Suppressor macrophage (primary cell): ENCODE measurements at places on chromosomes 3 and 15.

GRCh38 chr15:71106802-71107500 is 8.3 kb upstream of the THSD4 start:
- peak; percentile 51 for DNase-seq

DNA sequence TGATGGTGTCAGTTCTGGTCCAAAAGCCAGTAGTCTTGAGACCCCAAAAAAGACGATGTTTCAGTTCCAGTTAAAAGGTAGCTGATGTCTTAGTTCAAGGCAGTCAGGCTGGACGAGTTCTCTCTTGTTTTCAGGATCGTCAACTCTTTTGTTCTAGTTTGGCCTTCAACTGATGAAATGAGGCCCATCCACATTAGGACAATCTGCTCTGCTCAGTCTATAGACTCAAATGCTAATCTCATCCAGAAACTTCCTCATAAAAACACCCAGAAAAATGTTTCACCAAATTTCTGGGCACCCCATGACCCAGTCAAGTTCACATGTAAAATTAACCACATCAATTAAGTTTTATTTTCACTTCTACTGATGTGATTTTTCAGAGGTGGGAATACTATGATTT is 74.0 kb downstream of the MOBP start:
- no peak for DNase-seq

- DNase-seq, result peak; percentile 25
Measured at GRCh38 chr15:68693071-68693470, 114.3 kb downstream of the CORO2B start.

DNA sequence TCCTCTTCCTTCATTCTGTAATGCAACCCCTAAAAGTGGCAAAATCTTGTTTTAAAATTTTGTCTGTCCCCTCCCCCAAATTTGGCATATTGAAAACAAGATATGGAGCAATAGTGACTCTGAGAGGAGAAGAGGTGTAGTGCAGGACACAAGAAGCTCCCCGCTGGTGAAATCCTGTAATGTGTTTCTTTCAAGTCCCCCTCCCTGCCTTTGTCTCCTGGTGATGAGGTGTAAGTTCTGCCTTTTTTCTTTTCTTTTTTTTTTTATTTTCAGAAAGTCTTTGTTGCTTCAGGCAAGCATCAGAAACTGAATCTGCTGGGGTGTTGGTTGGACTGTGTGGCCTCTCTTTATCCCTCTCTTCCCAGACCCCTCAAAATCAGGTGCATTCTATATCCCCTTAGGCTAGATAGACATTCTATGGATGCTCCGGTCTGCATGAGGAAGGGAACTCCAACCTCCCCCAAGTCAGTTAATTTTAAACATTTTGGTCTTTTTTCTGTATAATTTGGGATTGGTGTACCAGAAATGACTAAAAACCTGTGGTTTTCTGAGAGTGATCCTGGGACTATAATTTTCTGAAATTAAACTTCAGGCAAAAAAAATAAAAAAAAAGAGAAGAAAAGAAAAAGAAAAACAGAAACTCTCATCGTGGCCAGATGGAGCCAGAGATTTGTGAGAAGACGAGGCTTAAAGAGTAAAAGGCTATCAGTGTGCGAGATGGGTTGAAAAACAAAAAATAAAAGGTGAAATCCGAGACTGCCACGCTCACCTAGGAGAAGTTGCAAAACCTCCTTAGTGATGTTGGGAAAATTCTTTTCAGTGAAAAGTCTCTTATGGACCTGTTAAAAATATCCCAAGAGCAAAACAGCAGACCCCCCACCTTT is 21.4 kb downstream of the ACKR2 start:
- DNase-seq, result peak; percentile 9

GRCh38 chr3:196274585-196274984 is 12.9 kb downstream of the PCYT1A start:
- DNase-seq, result no peak

DNA sequence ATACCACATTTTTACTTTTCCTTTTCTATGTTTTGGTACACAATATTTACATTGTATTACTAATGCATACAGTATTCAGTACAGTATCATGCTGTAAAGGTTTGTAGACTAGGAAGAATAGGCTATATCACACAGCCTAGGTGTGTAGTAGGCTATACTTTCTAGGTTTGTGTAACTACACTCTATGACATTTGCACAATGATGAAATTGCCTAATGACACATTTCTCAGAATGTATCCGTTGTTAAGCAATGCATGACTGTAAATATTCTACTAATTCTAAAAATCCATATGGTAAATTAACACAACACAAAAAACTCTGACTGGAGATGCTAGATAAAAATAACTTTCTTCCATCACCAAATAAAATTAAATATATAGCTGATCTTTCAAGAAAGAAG is 16.2 kb downstream of the NEDD4 start:
- DNase-seq, result peak; percentile 2

DNA sequence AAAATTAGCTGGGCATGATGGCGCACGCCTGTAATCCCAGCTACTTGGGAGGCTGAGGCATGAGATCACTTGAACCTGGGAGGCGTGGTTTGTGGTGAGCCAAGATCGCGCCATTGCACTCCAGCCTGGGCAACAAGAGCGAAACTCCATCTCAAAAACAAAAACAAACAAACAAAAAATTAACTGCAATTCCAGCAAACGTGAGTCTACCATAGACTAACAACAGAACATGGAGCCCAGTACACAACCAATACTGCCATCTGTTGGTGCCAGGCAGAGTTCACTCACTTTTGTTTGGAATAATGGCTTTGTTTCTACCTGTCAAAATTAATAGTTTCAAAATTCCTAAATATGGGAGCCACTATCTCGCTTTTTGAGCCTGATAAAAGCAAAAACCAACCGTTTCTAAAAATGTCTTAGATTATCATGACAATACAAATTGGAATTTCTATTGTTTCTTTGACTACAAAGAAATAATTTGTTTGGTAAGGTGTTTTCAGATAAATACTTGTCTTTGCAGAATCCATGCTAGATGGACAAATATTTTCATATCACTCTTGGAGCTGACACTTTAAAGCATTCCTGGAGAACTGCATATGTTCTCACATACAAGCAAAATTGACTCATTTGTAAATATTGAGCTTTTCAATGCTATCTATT is 45.0 kb downstream of the GPR176 start:
- DNase-seq, result peak; percentile 44

DNA sequence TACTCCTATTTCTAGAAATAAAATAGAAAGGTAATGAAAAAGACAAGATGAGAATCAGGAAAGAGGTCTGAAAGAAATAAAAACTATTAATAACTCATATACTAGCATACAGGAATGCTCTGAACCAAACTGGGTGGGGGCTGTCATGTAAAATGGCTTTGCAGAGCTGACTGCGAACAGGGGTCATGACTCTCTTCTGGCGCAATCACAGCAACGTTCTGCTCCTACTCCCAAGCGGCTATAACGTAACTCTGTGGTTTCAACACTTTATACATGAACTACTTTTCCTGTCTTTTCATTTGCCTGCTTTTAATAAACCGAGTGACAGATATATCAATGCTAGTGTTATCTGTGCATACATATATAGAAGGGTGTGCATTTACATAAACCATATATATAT is 116.7 kb downstream of the DLG1 start:
- DNase-seq, result peak; percentile 77

- no peak for DNase-seq
Measured at GRCh38 chr3:97439373-97439772, 325.2 kb upstream of the ARL6 start.

- peak; percentile 47 for DNase-seq
Measured at GRCh38 chr3:47283193-47283537, 421 bp downstream of the KLHL18 start.

- no peak for DNase-seq
Measured at GRCh38 chr3:30551927-30552326, 54.5 kb upstream of the TGFBR2 start.

- no peak for DNase-seq
Measured at GRCh38 chr15:60720493-60721256, 241.7 kb upstream of the ICE2 start.

DNA sequence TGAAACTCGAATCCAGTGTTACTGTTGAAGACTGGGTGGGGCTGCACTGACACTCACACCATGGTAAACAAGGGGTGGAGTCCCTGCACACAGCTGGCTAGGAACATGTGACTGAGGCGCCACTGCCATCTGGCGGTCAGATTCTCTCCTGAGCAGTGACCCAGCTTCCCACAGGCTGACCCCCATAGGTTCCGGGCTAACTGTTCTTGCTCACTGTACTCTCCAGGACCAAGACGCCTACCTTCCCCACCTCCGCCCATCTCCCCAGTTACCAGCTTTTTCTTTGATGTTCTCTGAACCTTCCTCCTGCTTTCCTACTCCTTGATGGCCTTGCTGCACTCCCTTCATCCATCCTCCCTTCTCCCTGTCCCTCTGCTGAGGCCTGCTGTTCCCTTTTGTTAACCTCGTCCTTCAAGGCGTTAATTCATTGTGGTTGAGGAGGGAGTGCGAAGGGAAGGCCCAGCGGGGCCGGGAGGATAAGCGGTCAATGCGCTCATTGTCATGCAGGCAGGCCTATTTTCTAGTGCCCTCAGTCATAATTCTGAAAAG is 115.2 kb downstream of the ATP8B4 start:
- DNase-seq, result peak; percentile 61

GRCh38 chr15:74179101-74179841 is 5.8 kb downstream of the ISLR start:
- peak; percentile 57 for DNase-seq

GRCh38 chr15:75832114-75832513 is 11.1 kb upstream of the UBE2Q2 start:
- DNase-seq, result no peak

- DNase-seq, result no peak
Measured at GRCh38 chr15:39340903-39341645, 239.8 kb upstream of the THBS1 start.

DNA sequence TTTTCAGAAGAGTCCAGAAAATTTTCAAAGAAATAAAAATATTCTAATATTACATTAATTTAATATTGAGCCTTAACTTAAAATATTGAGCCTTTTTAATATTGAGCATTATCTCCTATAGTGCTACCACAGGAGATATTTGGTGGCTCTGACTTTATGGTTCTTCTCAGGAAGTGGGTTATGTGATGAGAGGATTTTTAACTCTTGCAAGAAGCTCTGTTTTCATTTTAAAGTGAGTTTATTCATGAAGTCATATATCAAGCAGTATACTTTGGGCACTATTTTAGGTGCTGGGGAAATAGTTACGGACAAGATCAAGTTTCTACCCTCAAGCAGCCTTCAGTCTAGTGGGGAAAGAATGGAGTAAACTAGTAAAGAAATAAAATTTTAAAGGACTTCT is 13.4 kb upstream of the MBNL1 start:
- DNase-seq, result no peak

DNA sequence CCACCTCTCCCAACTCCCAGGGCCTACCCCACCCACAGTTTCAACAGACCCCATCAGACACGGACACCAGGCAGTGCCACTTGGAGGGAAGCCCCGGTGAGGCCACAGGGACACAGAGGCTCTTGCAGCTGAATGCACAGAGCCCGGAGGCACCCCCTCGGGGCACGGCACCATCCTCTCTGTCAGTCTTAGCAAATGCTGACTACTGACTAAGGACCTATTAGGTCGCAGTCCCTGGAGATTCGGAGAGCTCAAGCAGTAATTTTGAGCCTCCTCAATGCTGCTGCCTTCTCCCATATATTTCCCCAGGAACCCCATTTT is 79.9 kb downstream of the VGLL4 start:
- DNase-seq, result no peak

GRCh38 chr3:9180764-9181117 is 68.7 kb downstream of the SRGAP3 start:
- peak; percentile 85 for DNase-seq

- DNase-seq, result no peak
Measured at GRCh38 chr15:58369261-58369701, 62.5 kb upstream of the LIPC start.

DNA sequence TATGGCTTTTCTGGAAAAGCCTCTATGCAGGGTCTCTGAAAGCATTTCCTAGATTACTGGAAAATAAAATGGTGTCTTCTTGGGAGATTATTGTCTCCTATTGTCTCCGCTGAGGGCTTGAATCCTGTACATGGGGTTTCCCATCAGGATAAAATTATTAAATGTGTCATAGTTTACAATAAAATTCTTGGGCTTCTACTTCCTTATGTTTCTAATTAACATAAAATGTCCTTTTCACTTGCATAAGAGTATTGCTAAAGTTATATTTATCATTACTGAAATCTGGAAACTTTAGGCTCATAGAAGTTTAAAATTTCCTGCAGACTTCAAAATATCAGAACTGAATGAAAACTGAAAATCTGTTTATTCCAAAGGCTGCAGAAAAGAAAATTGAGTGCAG is 595.5 kb upstream of the AGTR1 start:
- DNase-seq, result no peak
